KBM-7 (cell line): ENCODE measurements at places on chromosomes 16 and 17.

GRCh38 chr17:40827746-40828453 lies 5.5 kb upstream of the KRT10 start:
- DNase-seq, result no peak

DNA sequence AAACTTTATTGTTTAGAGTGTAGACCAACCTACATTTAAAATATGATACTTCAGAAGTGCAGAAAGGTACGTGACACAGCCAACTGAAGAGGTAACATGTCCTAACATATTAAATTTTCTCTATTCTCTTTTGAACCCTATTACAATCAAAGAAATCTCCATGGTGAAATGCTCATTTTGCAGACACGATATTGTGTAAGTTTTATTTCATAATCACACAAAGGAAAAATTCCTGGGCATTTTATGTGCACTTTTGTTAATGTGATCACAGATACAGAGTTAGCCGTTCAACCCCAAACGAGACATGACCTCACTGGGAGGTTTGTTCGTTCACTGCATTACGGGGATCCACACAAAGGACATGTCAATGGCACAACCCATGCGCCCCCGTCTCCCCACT lies 21.8 kb downstream of the KCNJ16 start:
- no peak for DNase-seq

- no peak for DNase-seq
Measured at GRCh38 chr16:50505714-50506542, 42.3 kb upstream of the NKD1 start.

- DNase-seq, result no peak
Measured at GRCh38 chr17:43689814-43690213, 28.1 kb upstream of the MEOX1 start.

GRCh38 chr17:18262111-18262510 lies 1.6 kb downstream of the MIEF2 start:
- no peak for DNase-seq

- no peak for DNase-seq
Measured at GRCh38 chr17:19376811-19377210, 1.5 kb upstream of the MAPK7 start.

- DNase-seq, result no peak
Measured at GRCh38 chr17:7789131-7789530, 44.9 kb upstream of the KDM6B start.

DNA sequence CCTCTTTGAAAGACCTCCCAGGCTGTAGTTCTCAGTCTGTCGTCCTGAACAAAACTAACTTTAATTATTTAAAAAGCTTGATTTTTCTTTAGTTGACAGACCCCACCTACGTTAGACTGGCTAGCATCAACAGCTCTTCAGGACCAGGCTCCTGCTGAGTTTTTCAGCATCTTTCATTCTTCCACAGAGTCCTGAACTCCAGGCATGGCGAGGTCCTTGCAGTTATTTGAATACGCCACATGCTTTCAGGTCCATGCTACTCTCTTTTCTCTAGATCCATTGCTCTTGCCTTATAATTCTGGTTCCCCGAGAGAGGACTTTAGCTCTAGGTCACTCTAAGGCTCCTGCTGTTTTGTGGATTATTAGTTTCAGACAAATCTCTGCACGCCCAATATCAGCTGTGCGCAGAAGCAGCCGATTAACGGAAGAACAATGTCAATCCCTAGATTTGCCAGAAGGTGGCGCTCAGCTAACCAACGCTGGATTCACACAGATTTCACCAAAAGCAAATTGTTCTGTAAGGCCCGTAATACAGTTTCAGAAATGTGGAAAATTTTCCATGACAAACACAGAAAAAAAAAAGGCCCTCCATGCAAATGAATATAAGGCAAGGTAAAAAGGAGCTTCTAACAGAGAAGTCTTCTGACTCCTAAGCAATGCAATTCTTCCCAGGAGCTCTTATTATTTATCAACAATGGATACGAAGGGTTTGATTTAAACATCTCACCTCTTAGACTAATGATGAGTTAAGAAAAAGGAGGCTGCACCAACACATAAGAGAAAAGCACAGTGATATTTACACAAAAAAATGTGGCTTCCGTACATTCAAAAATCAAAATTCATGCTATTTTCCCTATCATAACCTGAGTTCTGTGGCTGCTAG lies 33.5 kb upstream of the BCO1 start:
- DNase-seq, result peak; percentile 63

GRCh38 chr16:56520251-56520577 lies 390 bp upstream of the BBS2 start:
- no peak for DNase-seq

DNA sequence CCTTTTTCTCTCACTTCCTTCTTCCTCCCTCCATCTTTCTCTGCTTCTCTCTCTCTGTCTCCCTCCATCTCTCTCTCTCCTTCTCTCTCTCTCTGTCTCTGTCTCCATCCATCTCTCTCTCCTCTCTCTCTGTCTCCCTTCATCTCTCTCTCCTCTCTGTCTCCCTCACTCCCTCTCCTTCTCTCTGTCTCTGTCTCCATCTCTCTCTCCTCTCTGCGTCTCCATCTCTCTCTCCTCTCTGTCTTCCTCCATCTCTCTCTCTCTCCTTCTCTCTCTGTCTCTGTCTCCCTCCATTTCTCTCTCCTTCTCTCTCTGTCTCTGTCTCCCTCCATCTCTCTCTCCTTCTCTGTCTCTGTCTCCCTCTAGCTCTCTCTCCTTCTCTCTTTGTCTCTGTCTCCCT lies 194.1 kb downstream of the GSG1L start:
- DNase-seq, result no peak

DNA sequence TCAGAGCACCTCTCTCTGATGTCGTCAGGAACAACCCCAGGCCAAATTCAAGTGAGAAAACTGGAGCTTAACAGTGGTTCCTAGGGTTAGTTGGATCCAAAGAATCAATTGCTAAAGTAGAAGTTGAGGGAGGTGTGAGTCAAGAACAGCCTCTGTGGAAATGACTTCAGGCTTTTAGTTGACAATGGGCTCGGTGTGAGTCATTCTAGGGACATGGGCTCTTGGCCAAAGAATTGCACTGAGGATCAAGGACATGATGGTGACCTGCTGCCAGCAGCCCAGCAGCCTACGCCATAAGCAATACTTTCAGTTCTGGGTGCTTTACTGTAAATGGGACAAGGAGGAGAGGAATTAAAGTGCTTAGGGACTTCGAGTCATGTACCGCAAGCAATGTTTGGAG lies 32.1 kb upstream of the SMURF2 start:
- DNase-seq, result no peak

DNA sequence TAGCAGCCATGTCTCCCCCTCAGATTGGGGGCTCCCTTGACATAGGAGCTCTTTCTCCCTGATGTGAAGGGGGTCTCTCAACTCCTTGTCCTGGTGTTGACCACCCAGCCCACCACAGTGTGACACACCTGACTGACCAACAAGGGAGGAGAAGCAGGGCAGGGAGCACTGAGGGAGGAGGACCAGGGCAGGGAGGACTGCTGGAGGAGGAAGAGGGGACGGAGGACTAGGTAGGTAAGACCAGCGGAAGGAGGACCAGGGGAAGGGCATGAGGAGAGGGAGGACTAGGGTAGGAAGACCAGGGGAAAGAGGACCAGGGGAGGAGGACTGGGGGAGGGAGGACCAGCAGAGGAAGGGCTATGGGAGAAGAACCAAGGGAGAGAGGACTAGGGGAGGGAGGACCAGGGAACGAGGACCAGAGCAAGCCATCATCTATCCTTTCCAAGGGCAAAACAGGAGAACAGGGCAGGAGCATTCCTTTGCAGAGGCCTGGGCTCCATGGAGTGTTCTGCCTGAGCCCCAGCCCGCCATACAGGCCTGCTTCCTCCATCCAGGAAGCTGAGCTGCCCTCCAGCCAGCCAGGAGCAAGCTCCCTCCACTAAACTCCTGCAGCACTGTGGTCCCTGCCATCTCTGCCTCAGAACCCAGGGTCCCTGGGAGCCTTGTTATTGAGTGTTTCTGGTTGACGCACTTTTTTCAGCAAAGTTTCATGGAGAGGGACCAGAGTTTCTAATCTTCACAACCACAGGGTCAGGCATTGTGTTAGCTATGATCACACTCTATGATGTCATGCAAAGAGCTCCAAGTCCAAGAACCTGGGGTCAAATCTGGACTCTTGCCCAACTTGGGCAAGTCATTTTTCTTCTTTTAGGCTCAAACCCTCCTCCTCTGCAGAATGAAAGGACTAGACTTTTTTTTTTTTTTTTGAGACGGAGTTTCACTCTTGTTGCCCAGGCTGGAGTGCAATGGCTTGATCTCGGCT lies 15.4 kb upstream of the KRT17 start:
- no peak for DNase-seq

DNA sequence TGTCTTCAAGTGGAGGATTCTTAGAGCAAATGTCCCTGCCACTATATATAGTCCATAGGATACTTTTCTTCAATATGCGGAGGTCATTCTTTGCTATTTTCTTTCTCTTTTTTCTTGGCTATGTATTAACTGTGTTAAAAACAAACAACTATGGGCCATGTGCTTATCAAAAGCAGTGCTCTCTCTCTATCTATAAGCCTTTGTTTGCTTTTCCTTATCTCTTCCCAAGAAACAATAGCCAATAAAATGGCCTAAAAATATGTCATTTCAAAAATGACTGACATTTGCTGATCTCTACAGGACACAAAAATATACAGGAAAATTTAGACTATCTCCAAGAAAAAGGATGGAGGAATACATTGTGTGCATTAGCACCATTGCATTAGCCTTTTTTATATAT lies 212.1 kb downstream of the MAF start:
- DNase-seq, result no peak

DNA sequence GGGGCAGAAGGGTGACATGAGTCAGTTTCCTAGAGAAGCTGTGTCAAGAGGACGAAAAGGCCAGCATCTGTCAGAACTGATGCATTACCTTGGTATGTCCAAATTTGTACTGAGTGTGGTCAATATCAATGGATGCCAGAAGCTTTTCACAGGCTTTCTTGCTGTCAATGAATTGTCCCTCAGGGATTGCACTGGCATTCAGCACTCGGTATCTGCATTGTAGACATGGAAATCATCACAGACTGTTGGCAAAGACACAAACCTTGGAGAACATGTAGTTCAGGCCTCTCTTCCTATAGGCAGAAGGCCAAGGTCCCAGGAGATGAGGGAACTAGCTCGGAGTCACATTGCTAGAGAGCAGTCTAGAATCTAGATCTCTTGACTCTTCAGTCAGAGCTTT lies 16.6 kb downstream of the MYH3 start:
- DNase-seq, result no peak

DNA sequence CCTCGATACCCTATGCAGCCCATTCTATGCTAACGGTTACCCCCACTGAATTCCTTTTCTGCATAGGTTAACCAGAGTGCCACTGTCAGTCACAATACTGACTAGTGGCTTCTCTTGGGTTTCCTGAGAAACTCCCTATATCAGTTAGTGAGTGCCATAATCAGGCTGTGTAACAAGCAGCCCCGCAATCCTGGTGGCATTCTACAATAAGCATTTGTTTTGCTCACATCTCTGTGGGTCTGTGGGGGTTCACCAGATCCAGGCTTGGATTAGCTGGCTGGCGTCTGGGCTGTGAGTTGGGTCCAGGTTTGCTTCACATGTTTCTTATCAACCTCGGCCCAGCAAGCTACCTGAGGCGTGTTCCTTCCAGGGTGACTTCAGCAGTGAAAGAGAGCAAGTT lies 42.4 kb downstream of the TMEM235 start:
- no peak for DNase-seq

- peak; percentile 39 for DNase-seq
Measured at GRCh38 chr16:4574919-4575705, 19.0 kb downstream of the C16orf96 start.

DNA sequence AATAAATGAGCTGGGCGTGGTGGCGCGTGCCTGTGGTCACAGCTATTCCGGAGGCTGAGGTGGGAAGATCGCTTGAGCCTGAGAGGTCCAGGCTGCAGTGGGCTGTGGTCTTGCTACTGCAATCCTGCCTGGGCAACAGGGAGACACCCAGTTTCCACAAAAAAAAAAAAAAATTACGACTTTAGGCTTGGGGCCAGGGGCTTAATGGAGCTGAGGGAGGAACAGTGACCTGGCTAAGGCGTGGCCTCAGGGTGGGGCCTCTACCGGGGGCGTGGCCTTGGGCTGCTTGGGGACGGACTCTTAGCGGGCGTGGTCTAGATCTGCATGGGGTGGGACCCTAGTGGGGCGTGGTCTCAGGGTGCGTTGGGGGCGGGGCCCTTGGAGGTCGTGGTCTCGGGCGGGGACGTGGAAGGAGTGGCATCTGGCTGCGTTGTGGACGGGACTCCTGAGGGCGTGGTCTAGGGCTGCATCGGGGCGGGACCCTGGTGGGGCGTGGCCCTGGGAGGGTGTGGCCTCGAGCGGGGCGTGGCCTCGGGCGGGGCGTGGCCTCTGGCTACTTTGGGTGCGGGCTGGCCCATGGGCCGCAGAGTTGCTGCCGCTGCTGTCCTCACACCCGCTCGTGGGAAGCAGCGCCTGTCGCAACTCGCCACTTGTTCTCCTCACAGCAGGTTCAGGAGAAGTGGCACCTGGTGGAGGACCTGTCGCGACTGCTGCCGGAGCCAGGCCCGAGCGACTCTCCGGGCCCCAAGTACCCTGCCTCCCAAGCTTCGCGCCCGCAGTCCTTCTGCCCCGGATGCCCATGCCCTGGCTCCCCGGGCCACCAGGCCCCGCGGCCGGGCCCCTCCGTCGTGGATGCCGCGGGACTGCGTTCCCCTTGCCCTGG lies 5.8 kb upstream of the C17orf99 start:
- peak; percentile 98 for DNase-seq

DNA sequence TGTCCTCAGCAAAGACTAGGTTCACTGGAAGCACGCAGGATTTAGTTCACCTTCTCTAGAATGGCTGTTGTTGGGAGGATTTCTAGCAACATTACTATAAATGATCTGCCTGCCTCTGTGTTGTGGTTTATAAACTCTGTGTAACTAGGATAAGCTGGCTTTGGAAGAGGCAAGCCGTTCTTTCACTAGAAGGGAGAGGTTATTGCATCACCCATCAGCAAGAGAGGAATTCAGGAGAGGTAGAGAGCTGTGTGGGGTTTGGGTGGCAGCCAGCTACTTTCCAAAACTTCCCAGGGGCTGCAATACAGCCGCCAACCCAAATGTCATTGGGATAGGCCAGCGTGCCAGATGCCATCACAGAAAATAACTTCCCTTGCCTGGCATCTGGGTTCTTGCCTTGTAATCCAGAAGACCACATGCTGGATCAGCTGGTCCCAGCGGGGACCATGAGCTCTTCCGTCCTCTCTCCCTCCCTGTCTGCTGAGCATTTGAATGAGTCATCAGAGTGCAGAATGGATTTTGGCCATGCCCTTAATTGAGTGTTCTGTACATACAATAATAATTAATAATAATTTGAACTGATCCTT lies 95.7 kb upstream of the RBFOX1 start:
- DNase-seq, result no peak

DNA sequence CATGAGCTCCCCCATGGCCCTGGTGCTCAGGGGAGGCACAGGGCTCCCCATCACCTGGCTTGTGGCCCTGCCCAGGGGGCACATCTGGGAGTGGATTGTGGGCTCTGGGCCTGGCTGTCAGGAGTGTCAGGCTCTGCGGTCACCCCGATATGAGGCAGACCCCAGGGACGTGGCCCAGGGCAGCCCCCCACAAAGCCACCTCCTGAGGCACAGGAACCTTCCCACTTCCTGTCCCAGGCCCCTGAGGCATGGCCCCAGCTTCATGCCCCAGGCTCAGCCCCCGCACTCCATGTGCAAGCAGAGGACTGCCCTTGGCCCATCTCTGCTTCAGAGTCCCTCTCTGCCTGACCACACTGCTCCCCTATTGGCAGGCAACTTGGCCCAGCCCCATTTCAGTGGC lies 160.3 kb downstream of the PCTP start:
- DNase-seq, result no peak

- DNase-seq, result no peak
Measured at GRCh38 chr17:58279016-58279711, 1.6 kb downstream of the MPO start.
